ENCODE measurements at places on chromosomes 12 and 14.

- DNase-seq = no peak
These were observed 100.6 kb downstream of the ETV6 start for GRCh38 chr12:11749943-11750690.

DNA sequence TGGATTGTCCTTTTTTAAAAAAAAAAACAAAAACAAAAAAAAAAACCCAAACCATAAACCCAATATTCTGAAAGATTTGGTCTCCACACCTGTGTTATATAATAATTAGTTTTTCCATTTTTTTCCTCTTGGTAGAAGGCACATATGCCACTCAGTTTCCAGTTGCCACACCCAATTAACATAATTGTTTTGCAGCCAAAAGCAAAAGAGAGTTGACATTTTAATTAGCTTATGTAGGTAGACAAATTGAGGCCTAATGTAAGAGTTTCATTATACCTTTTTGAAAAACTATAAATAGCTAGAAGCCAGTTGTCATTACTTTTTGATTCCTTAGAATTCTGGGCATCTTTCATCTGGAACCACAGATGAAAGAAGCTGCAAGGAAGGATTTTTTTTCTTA is 21.0 kb downstream of the PTPN11 start:
- no peak for DNase-seq

DNA sequence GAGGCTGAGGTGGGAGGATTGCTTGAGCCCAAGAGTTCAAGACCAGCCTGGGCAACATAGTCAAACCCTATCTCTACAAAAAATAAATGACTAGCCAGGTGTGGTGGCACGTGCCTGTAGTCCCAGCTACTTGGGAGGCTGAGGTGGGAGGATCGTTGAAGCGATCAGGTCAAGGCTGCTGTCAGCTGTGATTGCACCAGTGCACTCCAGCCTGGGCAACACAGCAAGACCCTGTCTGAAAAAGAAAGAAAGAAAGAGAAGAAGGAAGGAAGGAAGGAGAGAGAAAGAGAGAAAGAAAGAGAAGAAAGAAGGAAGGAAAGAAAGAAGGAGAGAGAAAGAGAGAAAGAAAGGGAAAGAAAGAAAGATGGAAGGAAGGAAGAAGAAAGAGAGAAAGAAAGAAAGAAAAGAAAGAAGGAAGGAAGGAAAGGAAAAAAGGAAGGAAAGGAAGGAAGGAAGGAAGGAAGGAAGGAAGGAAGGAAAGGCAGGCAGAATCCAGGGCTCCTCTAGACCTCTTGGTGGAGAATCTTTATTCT is 71.5 kb upstream of the FBRSL1 start:
- DNase-seq = no peak

GRCh38 chr14:64363265-64363846 is 24.8 kb upstream of the MTHFD1 start:
- DNase-seq = peak; percentile 48

DNA sequence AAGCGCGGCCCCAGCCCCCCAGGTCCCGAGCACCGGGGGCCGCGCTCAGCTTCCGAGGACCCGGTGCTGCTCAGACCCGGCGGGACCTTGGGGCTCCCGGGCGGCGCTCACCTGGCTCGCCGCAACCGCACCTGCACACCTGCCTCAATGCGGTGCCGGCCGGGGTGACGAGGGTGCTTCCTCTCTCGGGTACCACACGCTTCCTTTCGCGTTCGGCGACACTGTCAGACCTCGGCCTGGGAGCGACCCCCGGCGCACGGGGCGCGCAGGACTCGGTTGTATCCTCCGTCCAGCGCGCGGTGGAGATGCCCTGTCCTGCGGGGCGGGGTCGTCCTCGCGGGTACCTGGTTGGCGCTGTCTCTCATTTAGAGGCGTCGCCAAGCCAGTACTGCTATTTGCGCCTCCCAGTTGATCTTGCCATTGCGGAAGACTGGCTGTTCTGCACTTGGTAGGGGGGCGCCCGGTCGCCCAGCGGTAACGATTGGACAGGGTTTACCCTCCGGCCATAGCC is 718 bp downstream of the PACS2 start:
- DNase-seq = peak; percentile 38

DNA sequence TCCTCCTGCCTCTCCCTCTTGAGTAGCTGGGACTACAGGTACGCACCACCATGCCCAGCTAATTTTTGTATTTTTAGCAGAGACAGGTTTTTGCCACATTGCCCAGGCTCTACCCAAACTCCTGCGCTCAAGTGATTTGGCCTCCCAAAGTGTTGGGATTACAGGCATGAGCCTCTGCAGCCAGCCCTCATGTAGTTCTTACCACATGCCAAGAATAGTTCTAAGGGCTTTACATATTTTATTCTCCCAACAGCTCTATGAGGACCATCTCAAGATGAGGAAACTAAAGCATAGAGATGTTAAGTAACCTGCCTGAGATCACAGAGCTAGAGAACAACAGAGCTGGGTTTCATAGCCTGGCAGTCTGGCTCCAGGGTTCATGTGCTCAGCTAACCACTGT is 37.9 kb upstream of the ALDH2 start:
- DNase-seq = no peak

- DNase-seq = peak; percentile 40
These were observed 113.6 kb upstream of the EEA1 start for GRCh38 chr12:93042684-93043083.

DNA sequence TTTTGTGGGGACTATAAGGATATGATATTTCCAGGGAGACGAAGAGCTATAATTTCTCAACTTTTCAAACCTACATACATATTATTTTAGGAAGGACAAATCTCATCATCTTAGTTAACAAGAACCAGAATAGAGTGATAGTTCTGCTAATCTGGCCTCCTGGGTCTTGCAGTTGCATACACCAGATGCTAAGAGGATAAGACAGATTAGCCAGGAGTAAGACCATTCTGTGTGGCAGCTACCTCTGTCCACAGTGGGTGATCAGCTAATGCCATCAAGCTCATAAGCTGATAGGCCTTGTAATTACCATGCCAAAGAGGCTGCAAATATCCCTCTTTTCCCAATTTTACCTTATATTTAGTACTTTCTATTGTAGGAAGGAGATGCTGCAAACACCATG is 776.8 kb downstream of the NRXN3 start:
- DNase-seq = peak; percentile 75

- DNase-seq = no peak
These were observed 50.1 kb downstream of the ACTN1 start for GRCh38 chr14:68928770-68929550.

- DNase-seq = no peak
These were observed 22.2 kb downstream of the MMAB start for GRCh38 chr12:109551108-109551507.

DNA sequence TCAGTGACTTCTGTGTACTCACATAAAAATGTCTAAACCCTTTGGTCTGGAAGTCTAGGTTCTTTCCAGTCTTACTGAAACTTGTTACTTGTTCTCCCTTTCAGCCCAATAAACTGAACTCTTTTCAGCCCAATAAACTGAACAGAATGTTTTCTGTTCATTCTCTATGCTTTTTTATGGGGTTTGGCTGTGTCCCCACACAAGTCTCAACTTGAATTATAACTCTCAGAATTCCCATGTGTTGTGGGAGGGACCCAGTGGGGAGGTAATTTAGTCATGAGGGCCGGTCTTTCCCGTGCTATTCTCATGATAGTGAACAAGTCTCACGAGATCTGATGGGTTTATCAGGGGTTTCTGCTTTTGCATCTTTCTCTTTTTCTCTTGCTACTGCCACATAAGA is 15.0 kb upstream of the NEDD1 start:
- DNase-seq = no peak

- no peak for DNase-seq
These were observed 96.2 kb upstream of the CPM start for GRCh38 chr12:69028941-69029729.

GRCh38 chr12:43099691-43100163 is 452.3 kb downstream of the ADAMTS20 start:
- peak; percentile 50 for DNase-seq

Data from mesendoderm (in vitro differentiated cells).